CMK (cell line): ENCODE measurements at places on chromosomes 3 and 15.

DNA sequence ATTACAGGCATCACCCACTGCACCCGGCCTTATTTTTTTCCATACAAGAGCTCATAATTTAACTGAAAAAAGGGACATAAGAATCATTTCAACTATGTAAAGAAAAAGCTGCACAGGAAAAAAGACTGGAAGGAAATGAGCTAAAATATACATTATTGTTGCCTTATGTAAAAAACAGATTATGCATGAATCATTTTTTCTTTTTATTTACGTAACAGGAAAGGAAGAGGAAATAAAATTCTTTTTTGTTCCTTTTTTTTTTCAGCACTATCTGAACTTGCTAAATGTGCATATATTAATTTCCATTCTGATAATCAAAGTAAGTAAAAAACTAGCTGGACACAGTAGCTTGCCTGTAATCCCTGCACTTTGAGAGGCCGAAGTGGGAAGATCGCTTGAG is 12.1 kb downstream of the KIF9 start:
- no peak for DNase-seq

DNA sequence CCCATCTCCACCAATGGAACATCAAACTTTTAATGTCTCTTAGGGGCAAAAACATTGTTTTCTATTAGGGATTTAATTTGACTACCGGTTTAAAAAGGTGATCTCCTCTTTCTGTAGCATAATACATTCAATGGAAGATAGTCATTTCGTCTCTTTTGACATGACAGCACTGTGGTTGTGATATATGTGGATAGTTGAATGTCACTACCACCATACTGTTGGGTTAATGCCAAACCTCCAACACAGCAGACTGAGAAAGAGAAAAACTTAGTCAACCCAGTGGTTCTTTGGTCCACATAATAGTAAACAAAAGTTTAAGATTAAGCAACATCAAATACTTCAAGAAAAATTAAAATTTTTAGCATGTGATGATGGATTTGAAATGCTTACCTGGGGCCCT is 530.4 kb downstream of the AGBL1 start:
- no peak for DNase-seq

- DNase-seq, result no peak
Measured at GRCh38 chr3:88075497-88075896, 16.4 kb downstream of the ZNF654 start.

GRCh38 chr3:119084371-119085069 is 49.9 kb upstream of the IGSF11 start:
- DNase-seq, result no peak
